ENCODE measurements at places on chromosomes 4 and X.

DNA sequence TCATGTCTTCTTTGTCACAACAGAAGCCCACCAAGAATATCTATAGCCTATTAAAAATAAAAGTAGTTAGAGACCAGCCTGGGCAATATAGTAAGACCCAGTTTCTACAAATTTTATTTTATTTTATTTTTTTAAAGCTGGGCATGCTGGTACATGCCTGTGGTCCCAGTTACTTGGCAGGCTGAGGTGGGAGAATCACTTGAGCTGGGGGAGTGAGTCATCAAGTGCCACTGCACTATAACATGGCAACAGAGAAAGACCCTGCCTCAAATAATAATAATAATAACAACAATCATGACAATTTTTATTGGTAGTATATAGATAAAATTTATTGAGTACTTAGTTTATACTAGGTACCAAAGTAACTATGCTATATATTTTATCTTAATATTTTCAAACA is 93.0 kb upstream of the NPFFR2 start:
- no peaks in the 10 kb centered on the region for H3K36me3 ChIP-seq
- DNase-seq, result no peak
- no peak overlapping the region for H3K4me3 ChIP-seq
- H3K27ac ChIP-seq, result no peak overlapping the region

- H3K4me1 ChIP-seq, result no peaks in the 10 kb centered on the region
- no peak overlapping the region for H3K4me3 ChIP-seq
- no peak overlapping the region for H3K27ac ChIP-seq
- H3K36me3 ChIP-seq, result no peaks in the 10 kb centered on the region
- no peak for DNase-seq
Measured at GRCh38 chrX:130343411-130343810, 3.7 kb downstream of the SLC25A14 start.

GRCh38 chr4:111234939-111235338 is 612.1 kb upstream of the PITX2 start:
- no peaks in the 10 kb centered on the region for H3K36me3 ChIP-seq
- H3K27ac ChIP-seq, result no peak overlapping the region
- H3K4me1 ChIP-seq, result no peaks in the 10 kb centered on the region
- H3K4me3 ChIP-seq, result no peak overlapping the region
- DNase-seq, result no peak

GRCh38 chr4:156534205-156534604 is 437.4 kb downstream of the PDGFC start:
- no peaks in the 10 kb centered on the region for H3K4me1 ChIP-seq
- DNase-seq, result no peak
- H3K4me3 ChIP-seq, result no peak overlapping the region
- H3K36me3 ChIP-seq, result no peaks in the 10 kb centered on the region

DNA sequence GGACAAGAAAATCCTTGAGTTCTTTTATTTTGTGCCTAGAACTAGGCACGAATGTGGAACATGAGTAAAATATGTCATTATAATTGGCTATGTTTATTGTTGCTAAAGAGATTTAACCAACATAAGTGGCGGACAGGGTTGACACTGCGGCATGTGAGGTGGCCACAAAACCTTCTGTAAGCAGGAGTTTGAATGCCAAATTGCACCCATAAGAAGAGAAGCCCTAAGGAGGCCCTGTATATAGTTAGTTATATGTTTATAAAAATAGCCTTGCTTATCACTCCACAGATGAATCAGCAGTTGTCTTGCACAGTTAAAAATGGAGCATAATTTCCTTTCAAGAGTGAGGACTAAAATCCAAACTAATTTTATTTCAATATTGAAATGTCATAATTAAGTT is 336.1 kb downstream of the GBA3 start:
- no peak overlapping the region for H3K4me3 ChIP-seq
- H3K27ac ChIP-seq, result no peak overlapping the region
- no peak for DNase-seq
- no peaks in the 10 kb centered on the region for H3K4me1 ChIP-seq
- no peaks in the 10 kb centered on the region for H3K36me3 ChIP-seq

DNA sequence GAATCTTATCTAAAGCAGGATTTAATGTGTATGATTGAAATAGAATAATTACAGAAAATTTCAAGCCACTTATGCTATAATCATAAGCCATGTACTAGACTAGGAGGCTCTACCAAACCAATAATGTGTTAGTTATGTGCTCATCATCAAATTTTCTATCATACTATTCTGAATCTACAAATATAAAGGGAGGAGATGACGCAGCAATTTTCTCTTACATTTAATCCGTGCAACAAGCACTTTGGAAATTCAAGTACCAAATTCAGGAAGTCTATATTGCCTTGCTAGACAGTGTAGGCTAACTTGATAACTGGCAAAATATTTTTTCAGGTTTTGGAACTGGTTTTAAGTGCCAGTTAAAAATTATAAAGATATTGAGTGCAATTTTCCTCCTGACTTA is 283.5 kb downstream of the C4orf33 start:
- no peak for DNase-seq
- no peak overlapping the region for H3K4me3 ChIP-seq
- no peaks in the 10 kb centered on the region for H3K36me3 ChIP-seq
- no peak overlapping the region for H3K27ac ChIP-seq
- H3K4me1 ChIP-seq, result no peaks in the 10 kb centered on the region
- no peaks in the 10 kb centered on the region for H3K27me3 ChIP-seq

- H3K4me1 ChIP-seq, result no peaks in the 10 kb centered on the region
- H3K27me3 ChIP-seq, result no peaks in the 10 kb centered on the region
- DNase-seq, result no peak
- no peak overlapping the region for H3K4me3 ChIP-seq
- H3K27ac ChIP-seq, result no peak overlapping the region
Measured at GRCh38 chrX:126580877-126581276, 28.3 kb upstream of the DCAF12L1 start.

GRCh38 chr4:73730867-73731266 is 9.5 kb upstream of the CXCL8 start:
- no peak overlapping the region for H3K27ac ChIP-seq
- no peaks in the 10 kb centered on the region for H3K27me3 ChIP-seq
- H3K4me3 ChIP-seq, result no peak overlapping the region
- no peak for DNase-seq
- H3K4me1 ChIP-seq, result peaks cover 22% of the 10 kb centered on the region
- no peaks in the 10 kb centered on the region for H3K36me3 ChIP-seq

DNA sequence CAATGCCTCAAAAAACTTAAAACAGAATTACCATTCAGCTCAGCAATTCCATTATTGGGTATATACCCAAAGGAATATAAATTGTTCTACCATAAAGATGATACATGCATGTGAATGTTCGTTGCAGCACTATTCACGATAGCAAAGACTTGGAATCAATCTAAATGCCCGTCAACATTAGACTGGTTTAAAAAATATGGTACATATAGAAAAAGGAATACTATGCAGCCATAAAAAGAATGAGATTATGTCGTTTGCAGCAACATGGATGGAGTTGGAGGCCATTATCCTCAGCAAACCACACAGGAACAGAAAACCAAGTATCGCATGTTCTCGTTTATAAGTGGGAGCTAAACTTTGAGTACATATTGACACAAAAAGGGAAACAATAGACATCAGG is 10.9 kb upstream of the SYNPO2 start:
- H3K4me3 ChIP-seq, result no peak overlapping the region
- no peak overlapping the region for H3K27ac ChIP-seq
- DNase-seq, result no peak

- no peak for DNase-seq
- H3K27me3 ChIP-seq, result no peaks in the 10 kb centered on the region
- no peaks in the 10 kb centered on the region for H3K36me3 ChIP-seq
- no peak overlapping the region for H3K4me3 ChIP-seq
Measured at GRCh38 chr4:47715716-47716416, 122.0 kb downstream of the CORIN start.

GRCh38 chr4:17702641-17703040 is 78.8 kb downstream of the FAM184B start:
- H3K4me3 ChIP-seq, result no peak overlapping the region
- DNase-seq, result no peak
- no peak overlapping the region for H3K27ac ChIP-seq
- H3K36me3 ChIP-seq, result no peaks in the 10 kb centered on the region
- no peaks in the 10 kb centered on the region for H3K27me3 ChIP-seq

DNA sequence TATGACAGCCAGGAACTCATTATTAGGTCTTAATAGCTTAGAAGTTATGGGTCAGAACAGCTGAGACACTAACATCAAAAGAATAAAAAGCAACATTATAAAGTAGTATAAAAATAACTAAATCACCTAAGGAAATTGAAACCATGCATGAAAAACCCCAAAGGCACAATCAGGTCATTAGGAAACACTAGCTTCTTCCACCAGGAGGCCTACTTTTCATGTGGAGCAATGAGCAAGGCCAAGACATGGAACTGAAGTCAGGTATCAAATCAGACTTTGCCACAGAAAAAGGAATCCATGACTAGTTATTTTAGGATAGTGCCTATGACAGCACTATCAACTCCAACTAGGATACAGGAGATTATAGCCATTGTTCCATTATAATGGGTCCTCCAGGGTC is 7.9 kb downstream of the HUWE1 start:
- no peak overlapping the region for H3K27ac ChIP-seq
- H3K27me3 ChIP-seq, result no peaks in the 10 kb centered on the region
- no peaks in the 10 kb centered on the region for H3K4me1 ChIP-seq
- no peak for DNase-seq

GRCh38 chr4:78720204-78720603 is 55.9 kb upstream of the BMP2K start:
- peaks cover 4% of the 10 kb centered on the region for H3K4me1 ChIP-seq
- no peak overlapping the region for H3K27ac ChIP-seq
- no peaks in the 10 kb centered on the region for H3K27me3 ChIP-seq

DNA sequence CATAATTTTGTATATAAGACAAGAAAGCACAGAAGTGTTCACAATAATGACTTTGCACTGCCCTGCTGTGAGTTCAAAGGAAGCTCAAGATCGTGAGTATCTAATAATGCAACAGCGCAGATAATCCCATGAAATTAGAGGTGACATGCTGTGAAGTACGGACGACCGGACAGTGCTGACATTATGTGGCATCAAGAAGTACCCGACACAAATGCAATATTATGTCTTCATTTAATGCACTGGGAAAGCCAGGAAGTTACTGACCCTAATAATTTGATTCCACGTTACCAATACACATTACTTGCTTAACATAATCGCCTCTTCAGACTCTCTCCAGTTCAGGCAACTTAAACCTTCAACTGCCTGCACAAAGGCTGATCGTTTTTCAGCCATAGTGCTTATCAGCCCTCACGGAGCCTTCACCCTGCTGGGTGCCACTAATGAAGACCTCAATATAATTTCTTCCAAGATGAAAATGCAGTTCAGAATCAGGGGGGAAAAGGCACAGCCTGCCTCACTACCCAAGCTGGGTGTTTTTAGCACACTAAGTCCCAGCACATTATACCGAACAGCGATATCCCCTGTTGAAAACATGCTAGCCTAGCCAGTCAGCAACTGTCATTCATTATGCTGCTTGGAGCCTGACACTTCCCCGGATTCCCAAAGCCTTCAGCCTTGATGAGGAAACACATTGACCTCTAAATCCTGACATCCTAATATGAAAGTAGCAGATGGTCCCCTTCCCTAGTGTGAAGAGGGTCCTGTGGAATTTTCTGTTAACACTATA is 56.1 kb downstream of the SLC7A11 start:
- H3K27ac ChIP-seq, result no peak overlapping the region
- no peaks in the 10 kb centered on the region for H3K27me3 ChIP-seq
- DNase-seq, result no peak
- peaks cover 16% of the 10 kb centered on the region for H3K4me1 ChIP-seq

- H3K27me3 ChIP-seq, result no peaks in the 10 kb centered on the region
- DNase-seq, result no peak
- no peaks in the 10 kb centered on the region for H3K36me3 ChIP-seq
- no peak overlapping the region for H3K4me3 ChIP-seq
- H3K27ac ChIP-seq, result no peak overlapping the region
Measured at GRCh38 chr4:684623-685327, 4.2 kb downstream of the SLC49A3 start.

GRCh38 chr4:115360431-115360830 is 247.0 kb upstream of the NDST4 start:
- H3K4me3 ChIP-seq, result no peak overlapping the region
- no peak overlapping the region for H3K27ac ChIP-seq
- H3K36me3 ChIP-seq, result no peaks in the 10 kb centered on the region
- no peaks in the 10 kb centered on the region for H3K4me1 ChIP-seq

GRCh38 chrX:21933077-21933476 is 7.4 kb upstream of the SMS start:
- no peaks in the 10 kb centered on the region for H3K36me3 ChIP-seq
- no peak for DNase-seq
- no peak overlapping the region for H3K27ac ChIP-seq
- H3K27me3 ChIP-seq, result no peaks in the 10 kb centered on the region
- H3K4me3 ChIP-seq, result no peak overlapping the region

- no peaks in the 10 kb centered on the region for H3K36me3 ChIP-seq
- no peaks in the 10 kb centered on the region for H3K27me3 ChIP-seq
- no peaks in the 10 kb centered on the region for H3K4me1 ChIP-seq
- no peak overlapping the region for H3K4me3 ChIP-seq
Measured at GRCh38 chrX:69389101-69389501, 115.0 kb upstream of the NALF2 start.

- H3K27me3 ChIP-seq, result no peaks in the 10 kb centered on the region
- H3K27ac ChIP-seq, result no peak overlapping the region
- DNase-seq, result no peak
- H3K36me3 ChIP-seq, result no peaks in the 10 kb centered on the region
Measured at GRCh38 chrX:134191281-134191680, 45.7 kb upstream of the CCDC160 start.

GRCh38 chrX:21559417-21559816 is 98.7 kb downstream of the KLHL34 start:
- H3K36me3 ChIP-seq, result no peaks in the 10 kb centered on the region
- no peaks in the 10 kb centered on the region for H3K4me1 ChIP-seq
- no peak overlapping the region for H3K4me3 ChIP-seq
- no peak overlapping the region for H3K27ac ChIP-seq
- no peaks in the 10 kb centered on the region for H3K27me3 ChIP-seq
- DNase-seq, result no peak

GRCh38 chr4:24093446-24093845 is 203.6 kb upstream of the PPARGC1A start:
- no peak for DNase-seq
- no peak overlapping the region for H3K4me3 ChIP-seq
- H3K27ac ChIP-seq, result no peak overlapping the region
- H3K36me3 ChIP-seq, result no peaks in the 10 kb centered on the region

Data from GM12878 (cell line).